Foreskin fibroblast (primary cell): ENCODE measurements at places on chromosomes 1 and 21.

DNA sequence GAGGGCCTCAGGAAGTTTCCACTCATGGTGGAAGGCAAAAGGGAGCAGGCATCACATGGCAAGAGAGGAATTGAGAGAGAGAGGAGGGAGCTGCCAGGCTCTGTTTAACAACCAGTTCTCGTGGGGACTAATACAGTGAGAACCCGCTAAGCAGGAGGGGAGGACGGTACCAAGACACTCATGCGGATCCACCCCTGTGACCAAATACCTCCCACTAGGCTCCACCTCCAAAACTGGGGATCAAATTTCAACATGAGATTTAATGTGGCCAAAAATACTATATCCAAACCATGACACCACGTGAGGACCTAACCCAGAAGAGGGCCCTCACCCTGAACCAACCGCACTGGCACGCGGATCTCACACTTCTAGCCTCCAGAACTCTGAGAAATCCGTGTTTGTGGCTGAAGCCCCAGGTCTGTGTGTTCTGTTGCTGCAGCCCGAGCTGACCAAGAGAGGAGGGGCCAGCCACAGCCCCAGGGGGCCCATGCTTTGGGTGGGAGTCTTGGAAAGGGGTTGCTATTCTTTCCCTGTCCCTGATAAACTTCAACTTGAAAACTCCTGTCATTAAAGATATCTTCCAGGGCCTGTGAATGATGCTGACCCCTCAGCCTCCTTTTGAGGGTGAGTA lies 32.0 kb downstream of the TRIM67 start:
- DNase-seq: no peak

GRCh38 chr1:80244372-80244771 lies 1237.8 kb upstream of the ADGRL4 start:
- no peak for DNase-seq

DNA sequence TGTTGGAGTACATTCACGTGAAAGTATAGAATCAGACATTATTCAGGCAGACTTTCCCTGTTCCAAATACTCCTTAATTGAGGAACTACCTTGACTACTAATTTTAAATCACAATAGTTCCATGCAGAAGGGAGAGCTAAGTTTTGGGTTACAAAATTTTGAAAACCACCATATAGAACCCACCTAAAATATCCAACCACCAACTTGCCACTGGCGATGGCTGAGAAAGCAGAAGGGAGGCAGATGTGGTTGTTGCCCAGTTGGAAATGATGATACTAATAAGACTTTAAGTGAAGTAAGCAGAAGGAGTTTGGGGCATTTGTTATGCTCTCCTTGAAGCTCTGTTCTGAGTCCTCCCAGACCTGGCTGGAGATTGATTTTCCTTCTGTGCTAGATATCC lies 190.7 kb downstream of the HLX start:
- no peak for DNase-seq

GRCh38 chr1:243756529-243756928 lies 93.5 kb downstream of the AKT3 start:
- no peak for DNase-seq

GRCh38 chr21:21232320-21232719 lies 234.1 kb downstream of the NCAM2 start:
- peak; percentile 59 for DNase-seq

GRCh38 chr1:48771561-48771960 lies 5.1 kb downstream of the BEND5 start:
- DNase-seq: no peak

DNA sequence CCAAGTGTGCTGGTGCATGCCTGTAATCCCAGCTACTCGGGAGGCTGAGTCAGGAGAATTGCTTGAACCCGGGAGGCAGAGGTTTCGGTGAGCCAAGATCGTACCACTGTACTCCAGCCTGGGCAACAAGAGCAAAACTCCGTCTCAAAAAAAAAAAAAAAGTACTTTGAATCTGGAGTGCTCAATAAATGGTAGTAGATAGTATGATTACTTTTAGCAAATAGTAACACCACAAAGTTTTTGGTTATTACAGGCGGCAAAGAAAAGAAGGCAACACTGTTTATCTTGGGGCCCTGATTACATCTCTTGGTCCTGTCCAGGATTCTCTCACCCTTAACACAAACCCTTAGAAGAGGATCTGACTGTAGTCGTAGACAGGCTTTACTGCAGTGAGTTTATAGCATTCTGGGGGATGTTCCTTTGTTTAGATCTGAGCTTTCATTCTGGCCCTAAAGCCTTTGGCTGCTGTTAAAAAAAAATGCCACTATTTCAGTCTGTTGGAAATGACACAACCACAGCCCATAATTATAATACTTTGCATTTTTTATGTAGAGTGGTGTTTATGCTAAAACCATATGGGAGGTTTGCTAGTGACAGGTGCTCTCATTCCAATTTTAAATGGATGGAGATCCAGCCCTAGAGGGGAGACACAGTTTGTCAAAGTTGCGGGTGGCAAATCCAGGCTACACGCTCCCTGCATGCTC lies 79.7 kb upstream of the SLC2A1 start:
- DNase-seq: no peak

GRCh38 chr21:42044871-42045495 lies 26.1 kb upstream of the UMODL1 start:
- no peak for DNase-seq

DNA sequence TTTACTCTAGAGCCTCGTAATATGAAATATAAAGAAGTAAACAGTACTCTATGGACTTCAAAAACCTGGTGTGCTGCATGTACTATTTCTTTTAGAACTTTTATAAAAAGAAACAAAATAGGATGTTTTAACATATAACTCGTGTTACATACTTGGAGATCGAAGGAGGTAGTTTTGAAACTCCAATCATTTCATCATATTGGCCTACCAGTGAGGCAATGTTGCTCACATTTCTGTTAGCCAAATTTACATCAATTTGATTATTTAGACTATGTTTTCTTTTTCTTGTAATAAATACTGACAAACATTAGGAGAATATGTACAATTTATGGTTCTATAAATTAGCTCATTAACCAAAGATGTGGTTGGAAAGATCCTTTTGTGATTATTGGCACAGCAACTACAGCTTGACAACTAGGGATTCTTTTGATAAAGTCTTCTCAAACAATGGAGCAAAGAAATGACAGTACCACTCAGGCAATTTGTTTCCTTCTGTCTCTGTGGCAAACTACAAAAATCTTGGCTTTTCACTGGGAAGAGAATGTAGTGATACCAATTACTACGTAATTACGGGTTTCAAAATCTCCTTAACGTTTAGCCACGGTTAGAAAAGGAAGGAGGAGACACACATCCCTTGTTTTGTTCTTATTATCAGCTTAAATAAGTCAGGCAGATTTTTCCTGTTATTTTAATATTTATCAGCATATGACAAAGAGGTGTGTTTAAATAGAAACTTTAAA lies 266.6 kb upstream of the SGIP1 start:
- no peak for DNase-seq

DNA sequence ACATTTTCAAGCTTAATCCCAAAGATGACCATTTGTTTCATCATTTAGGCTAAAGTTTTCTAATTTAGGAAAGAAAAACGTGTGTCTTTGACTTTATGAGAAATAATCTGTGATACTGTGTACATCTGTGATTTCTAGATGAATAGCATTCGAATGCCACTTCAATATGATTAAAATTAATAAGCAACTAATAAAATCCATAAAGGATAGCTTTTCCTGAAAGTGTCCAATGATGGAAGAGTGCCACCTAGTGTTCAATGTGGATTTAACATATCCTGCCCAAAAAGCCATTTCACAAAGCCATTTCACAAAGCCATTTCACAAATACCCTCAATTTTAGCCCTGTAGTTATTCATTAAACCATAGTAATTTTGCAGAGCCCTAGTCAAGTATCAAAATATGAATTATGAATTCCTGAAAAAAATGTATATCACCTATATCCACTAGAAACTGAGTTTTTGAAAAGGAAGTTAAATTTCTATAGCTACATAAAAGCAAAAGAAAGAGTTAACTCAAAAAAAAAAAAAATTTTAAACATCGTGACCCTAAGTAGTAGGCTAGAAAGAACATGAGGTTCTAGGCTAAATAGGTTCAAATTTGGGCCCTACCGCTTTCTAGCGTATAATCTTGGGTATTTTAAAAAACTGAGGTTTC lies 19.1 kb downstream of the NME7 start:
- DNase-seq: peak; percentile 81
